ENCODE measurements at places on chromosomes 1 and 21. TPM values are rescaled to one million over a fixed set of nuclear protein-coding genes. Genes with fewer than 3 reads are reported as not detected.
A peak's percentile ranks its signal among the peaks of the same experiment; 100 is the strongest.

The BRDT gene
- not detected for total RNA-seq

The OLIG2 gene
- total RNA-seq, result not detected

The CAPN8 gene
- not detected for total RNA-seq

The TSPEAR gene
- not detected for total RNA-seq

The USH2A gene
- not detected for total RNA-seq

The FCRL4 gene
- not detected for total RNA-seq

The FCRL2 gene
- not detected for total RNA-seq

The NPPA gene
- total RNA-seq, result not detected

- H3K4me3 ChIP-seq, result no peak overlapping the region
- H3K27me3 ChIP-seq, result no peaks in the 10 kb centered on the region
- peaks cover 8% of the 10 kb centered on the region for H3K36me3 ChIP-seq
- no peak for DNase-seq
Measured at GRCh38 chr1:31639543-31639942, 5.1 kb downstream of the PEF1 start.

DNA sequence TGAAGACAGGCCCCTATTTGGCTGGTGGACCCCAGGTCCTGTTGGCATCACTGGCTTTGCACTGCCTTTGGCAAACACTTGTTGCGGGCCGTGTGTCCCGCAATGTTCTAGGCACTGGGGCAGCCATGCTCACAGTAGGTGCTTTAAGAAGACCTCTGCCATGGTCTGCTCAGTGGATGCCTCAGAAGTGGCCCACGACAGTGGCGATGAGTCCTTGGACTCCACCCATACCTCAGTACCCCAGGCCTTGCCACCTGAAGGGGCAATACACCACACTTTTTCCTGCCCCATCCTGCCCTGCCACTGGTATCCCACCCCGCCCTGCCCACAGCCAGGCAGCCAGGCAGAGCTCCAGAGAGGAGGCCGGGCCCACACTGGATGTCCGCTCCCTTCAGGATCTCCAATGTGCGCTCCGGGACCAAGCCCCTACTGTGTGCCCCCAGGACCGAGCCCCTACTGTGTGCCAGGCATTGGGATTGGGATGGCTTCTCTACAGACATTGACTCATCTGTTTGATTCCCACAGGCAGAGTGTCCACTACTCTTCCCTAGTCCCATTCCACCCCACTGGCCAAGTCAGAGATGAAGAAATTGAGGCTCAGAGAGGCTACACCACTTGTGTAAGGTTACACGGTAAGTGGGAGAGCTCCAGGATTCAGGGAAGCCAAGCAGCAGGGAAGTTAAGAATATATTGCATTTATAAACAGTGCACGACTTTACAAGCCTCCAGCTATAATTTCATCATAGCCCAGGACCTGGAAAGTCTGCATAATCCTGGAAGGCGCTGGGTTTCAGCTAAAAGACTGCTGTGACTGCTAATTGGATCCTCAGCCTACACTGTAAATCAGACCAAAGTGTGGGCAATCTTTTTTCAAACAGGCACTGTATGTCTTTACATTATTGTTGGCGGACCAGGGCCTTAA, 101.6 kb downstream of the DMRTB1 start:
- H3K4me1 ChIP-seq, result no peaks in the 10 kb centered on the region
- H3K36me3 ChIP-seq, result no peaks in the 10 kb centered on the region

GRCh38 chr1:81463936-81464837, 336.5 kb upstream of the ADGRL2 start:
- no peaks in the 10 kb centered on the region for H3K27me3 ChIP-seq
- H3K4me1 ChIP-seq, result no peaks in the 10 kb centered on the region
- H3K4me3 ChIP-seq, result no peak overlapping the region

GRCh38 chr1:9068981-9069325, 482 bp downstream of the SLC2A5 start:
- no peaks in the 10 kb centered on the region for H3K4me1 ChIP-seq
- no peak for DNase-seq
- no peaks in the 10 kb centered on the region for H3K36me3 ChIP-seq
- H3K27me3 ChIP-seq, result no peaks in the 10 kb centered on the region
- H3K4me3 ChIP-seq, result no peak overlapping the region

DNA sequence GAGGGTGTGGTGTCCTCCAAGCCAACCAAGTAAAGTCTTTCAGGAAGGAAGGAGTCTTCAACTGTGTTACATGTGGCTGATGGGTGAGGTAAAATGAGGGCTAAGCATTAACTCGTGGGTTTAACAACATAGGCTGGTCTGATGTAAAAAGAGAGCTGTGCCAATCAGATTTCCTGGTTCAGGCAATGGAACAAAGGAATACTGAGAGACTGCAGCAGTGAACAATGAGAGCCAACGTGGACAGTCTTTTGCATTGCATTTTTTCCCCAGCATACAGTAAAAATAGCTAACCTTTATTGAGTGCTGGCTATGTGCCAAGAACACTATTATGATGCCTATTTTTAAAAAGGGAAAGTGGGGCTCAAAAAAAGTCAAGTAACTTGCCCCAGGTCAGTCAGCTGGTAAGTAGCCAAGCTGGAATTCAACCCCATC, 31.1 kb downstream of the DLGAP3 start:
- H3K27me3 ChIP-seq, result no peaks in the 10 kb centered on the region
- H3K4me3 ChIP-seq, result no peak overlapping the region
- no peaks in the 10 kb centered on the region for H3K4me1 ChIP-seq

- H3K27me3 ChIP-seq, result no peaks in the 10 kb centered on the region
- DNase-seq, result peak; percentile 70
- H3K36me3 ChIP-seq, result peaks cover 1% of the 10 kb centered on the region
- H3K4me3 ChIP-seq, result no peak overlapping the region
- peak overlapping the region; percentile 49 for H3K27ac ChIP-seq
Measured at GRCh38 chr1:161096530-161096929, 1.6 kb upstream of the KLHDC9 start.

DNA sequence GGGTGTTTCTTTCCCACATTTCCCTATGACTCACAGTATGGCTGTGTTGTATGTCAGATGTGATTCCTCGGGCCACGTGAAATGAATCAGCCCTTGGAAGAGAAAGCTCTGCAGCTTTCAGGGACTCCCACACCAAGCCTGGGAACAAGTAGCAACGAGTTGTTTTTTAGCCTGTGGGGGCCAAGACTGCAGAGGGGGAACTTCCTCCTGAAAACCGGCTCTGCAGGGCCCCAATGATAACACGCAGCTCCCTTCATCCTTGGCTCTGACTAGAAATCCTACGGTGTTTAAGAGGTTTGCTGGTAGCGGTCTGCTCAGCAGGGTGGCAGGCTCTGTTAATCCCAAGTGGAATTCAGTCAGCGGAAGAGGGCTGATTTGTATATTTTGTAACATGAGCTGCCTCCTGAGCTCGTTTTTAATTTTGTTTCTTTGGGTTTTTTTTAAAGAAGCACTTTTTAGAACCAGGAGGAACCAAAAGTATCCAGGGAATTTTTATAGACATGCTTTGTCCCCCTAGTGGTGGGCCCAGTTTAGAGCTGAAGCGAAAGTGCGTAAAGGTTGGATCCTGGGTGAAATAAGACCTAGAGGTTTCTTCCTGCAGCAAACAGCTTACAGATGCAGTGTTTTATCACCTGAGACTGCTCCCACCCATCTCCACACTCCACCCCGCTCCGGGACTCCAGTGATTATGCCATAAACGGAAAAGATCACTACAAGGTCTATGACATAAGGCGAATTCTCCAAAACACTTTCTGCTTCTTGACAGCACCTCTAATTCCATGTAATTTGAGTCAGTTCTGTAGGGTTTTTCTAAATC, 48.8 kb downstream of the LAMC2 start:
- peak overlapping the region; percentile 62 for H3K4me3 ChIP-seq
- peak overlapping the region; percentile 77 for H3K27ac ChIP-seq
- no peaks in the 10 kb centered on the region for H3K27me3 ChIP-seq
- peaks cover 11% of the 10 kb centered on the region for H3K4me1 ChIP-seq
- no peaks in the 10 kb centered on the region for H3K36me3 ChIP-seq

DNA sequence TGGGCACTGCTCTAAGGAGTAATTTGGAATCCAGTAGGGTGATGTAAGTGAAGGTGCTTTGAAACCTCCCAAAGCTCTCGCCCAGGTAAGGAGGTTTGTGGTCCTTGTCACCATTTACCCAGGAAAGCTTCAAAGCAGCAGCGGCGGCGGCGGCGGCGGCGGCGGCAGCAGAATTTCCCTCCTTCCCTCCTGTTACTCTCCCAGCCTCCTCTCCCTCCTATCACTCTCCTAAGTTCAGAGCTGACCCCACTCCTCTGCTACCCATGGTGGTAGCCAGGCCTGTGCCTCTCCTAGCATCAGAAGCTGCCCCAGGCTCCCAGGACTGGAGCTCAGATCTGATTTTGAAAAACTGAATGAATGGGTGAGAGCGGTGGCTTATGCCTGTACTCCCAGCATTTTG, 60.7 kb downstream of the ACBD3 start:
- H3K27ac ChIP-seq, result no peak overlapping the region
- DNase-seq, result no peak
- no peak overlapping the region for H3K4me3 ChIP-seq
- no peaks in the 10 kb centered on the region for H3K4me1 ChIP-seq
- no peaks in the 10 kb centered on the region for H3K27me3 ChIP-seq
- H3K36me3 ChIP-seq, result no peaks in the 10 kb centered on the region

DNA sequence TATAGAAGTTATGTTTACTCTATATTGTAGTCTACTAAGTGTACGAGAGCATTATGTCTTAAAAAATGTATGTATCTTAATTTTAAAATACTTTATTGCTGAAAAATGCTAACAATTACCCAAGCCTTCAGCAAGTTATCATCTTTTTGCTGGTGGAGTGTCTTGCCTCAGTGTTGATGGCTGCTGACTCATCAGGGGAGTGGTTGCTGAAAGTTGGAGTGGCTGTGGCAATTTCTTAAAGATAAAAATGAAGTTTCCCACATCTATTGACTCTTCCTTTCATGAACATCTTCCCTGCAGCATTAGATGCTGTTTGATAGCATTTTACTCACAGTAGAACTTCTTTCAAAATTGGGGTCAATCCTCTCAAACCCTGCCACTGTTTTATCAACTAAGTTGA, 95.8 kb downstream of the CDC7 start:
- no peak for DNase-seq
- no peak overlapping the region for H3K27ac ChIP-seq
- no peak overlapping the region for H3K4me3 ChIP-seq
- H3K36me3 ChIP-seq, result no peaks in the 10 kb centered on the region

DNA sequence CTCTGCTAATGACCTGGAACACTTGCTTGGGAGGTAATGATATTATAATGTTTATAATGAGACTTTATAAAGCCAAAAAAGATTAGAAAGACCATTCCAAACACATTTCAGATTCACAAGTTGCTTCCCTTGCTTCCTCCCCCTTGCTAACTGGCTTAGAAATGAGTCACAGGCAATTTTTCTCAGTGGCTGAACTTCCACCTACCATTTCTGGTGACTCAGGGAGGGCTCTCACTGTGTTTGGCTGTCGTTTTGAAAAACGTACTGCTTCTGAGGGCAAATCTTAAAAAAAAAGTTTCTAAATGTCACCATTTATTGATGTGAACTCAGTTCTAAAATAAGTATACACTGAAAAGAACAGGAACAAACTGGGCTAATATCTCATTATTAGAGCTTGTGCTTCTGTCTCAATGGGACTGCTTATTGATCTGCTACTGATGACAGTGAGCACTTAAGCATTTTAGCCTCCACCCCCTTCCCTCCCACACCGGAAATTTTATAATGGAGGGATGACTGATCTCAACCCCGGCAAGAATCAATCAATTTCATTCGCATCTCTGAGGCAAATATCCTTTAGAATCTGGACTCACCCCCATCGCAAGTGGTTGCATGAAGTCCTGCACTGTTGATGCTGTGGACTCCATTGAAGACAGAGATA, 278.3 kb downstream of the KCTD3 start:
- H3K4me3 ChIP-seq, result no peak overlapping the region
- no peaks in the 10 kb centered on the region for H3K36me3 ChIP-seq
- no peak for DNase-seq
- H3K4me1 ChIP-seq, result no peaks in the 10 kb centered on the region
- no peak overlapping the region for H3K27ac ChIP-seq

DNA sequence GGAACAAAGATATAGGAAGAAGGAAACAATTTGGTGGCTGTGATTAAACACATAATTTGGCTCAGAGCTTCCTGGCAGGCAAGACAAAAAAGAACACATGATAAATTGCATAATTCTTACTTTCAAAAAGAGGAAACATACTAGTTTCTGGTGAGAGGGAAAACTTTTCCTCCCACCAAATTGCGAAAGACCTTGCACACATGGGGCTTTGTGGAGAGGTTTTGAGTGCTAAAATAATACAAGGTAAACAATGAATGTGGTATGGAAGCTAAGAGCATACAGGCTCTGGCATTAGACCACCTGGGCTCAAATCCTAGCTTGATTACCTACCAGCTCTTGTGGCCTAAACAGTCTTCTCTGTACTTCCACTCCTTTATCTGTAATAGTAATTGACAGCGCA, 140.2 kb upstream of the HOOK1 start:
- H3K4me3 ChIP-seq, result no peak overlapping the region
- peaks cover 6% of the 10 kb centered on the region for H3K4me1 ChIP-seq
- DNase-seq, result no peak
- H3K27ac ChIP-seq, result peak overlapping the region; percentile 52

- DNase-seq, result no peak
- H3K27me3 ChIP-seq, result no peaks in the 10 kb centered on the region
- H3K36me3 ChIP-seq, result no peaks in the 10 kb centered on the region
Measured at GRCh38 chr1:51516649-51517158, 2.4 kb downstream of the EPS15 start.

- H3K4me3 ChIP-seq, result no peak overlapping the region
- H3K36me3 ChIP-seq, result no peaks in the 10 kb centered on the region
- DNase-seq, result no peak
- no peak overlapping the region for H3K27ac ChIP-seq
- H3K27me3 ChIP-seq, result no peaks in the 10 kb centered on the region
Measured at GRCh38 chr1:64004451-64005025, 198.9 kb upstream of the UBE2U start.

DNA sequence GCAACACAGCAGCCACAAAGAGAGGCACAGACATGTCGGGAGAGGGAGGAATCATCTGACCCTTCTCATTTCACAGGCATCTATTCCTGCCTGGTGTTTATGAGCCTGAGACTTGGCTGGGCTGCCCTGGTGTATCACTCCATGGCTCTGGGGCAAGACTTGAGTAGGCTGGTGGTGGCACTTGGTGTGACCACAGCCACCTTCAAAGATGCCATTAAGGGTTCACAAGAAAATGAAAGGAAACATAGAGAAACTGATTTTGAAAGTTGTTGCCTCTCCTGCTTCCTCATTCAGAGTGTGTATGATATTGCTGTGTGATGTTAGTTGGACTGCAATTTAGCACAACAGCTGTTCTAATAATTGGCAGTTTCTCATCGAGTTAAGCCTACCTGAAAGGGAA, 298.8 kb downstream of the FAM72C start:
- no peaks in the 10 kb centered on the region for H3K4me1 ChIP-seq
- no peak for DNase-seq

- H3K27me3 ChIP-seq, result no peaks in the 10 kb centered on the region
- no peak for DNase-seq
- no peak overlapping the region for H3K27ac ChIP-seq
- no peaks in the 10 kb centered on the region for H3K4me1 ChIP-seq
- H3K4me3 ChIP-seq, result no peak overlapping the region
Measured at GRCh38 chr21:18164933-18165332, 79.7 kb upstream of the CHODL start.

GRCh38 chr1:185477638-185478580, 160.9 kb upstream of the IVNS1ABP start:
- no peaks in the 10 kb centered on the region for H3K27me3 ChIP-seq
- no peak overlapping the region for H3K4me3 ChIP-seq
- no peak for DNase-seq
- H3K4me1 ChIP-seq, result no peaks in the 10 kb centered on the region
- no peaks in the 10 kb centered on the region for H3K36me3 ChIP-seq
- H3K27ac ChIP-seq, result no peak overlapping the region

All from ascending aorta (tissue), 2 donors.